Bone marrow (tissue), 2 donors: ENCODE measurements at places on chromosomes 7 and 10.

- no peak for DNase-seq
Observed at GRCh38 chr10:74892839-74893238, 66.4 kb downstream of the KAT6B start.

DNA sequence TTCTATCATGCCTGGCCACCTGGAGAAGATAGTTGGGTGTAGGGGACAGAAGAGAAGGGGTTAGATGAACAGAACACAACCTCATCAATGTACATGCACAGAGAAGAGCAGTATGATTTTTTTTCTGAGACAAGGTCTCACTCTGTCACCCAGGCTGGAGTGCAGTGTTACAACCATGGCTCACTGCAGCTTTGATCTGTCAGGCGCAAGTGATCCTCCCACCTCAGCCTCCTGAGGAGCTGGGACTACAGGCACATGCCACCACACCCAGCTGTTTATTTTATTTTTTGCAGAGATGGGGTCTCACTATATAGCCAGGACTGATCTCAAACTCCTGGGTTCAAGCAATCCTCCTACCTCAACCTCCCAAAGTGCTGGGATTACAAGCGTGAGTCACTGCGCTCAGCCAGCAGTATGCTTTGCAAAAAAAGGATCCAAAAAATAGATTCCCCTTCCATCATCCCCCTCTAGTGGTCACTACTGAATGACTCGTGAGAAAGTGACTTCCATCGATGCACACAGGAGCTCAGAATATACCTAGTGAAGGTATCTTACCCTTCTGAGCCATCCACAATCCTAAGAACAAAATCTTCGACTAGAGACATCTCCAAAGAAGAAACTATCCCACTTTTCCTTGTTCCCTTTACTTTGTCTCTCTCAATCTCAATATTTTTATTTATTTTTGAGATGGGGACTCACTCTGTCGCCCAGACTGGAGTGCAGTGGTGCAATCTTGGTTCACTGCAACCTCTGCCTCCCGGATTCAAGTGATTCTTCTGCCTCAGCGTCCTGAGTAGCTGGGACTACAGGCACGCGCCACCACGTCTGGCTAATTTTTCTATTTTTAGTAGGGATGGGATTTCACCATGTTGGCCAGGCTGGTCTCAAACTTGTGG is 21.0 kb downstream of the ZCWPW1 start:
- peak; percentile 69 for DNase-seq

DNA sequence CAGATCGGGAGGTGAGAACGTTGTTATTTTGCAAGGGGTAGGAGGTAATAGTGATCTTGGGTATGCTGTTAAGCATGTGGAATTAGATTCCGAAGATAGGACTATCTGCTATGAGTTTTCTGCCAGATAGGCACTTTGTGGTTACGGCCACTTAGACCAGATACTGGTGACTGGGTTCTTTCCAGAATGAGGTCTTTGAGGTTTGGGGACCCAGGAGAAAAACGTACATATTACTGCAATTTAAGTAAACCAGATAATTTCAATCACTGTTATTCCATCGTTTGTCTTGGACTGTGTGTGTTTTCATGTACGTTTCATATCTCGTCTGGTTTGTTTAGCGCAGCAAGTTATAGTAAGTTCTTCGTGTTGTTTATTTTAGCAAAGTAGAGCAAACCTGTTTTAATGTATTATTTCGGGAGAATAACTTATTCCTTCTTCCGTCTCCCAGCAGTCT is 312 bp downstream of the ARL4A start:
- no peak for DNase-seq

GRCh38 chr10:119362122-119362521 is 154.8 kb downstream of the GRK5 start:
- no peak for DNase-seq

DNA sequence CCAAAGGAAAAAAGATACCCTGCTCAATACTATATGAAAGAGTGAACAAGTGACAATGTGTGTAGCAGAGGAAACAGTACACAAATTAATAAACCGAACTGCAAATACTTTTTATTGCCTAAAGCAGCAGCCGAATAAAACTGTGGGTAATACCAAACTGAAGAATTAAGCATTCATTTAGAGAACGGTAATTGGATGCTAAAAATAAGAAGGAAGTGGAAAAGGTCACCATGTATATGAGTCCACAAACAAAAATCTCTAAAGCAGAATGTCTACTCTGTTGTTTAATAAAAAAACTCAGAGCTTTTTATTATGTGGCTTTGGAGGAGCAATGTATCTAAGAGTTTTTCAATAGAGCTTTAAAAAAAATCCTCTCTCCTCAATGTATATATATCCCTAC is 87.9 kb downstream of the ETV1 start:
- DNase-seq, result no peak

GRCh38 chr7:50565559-50565916 is 333 bp upstream of the DDC start:
- DNase-seq, result no peak

DNA sequence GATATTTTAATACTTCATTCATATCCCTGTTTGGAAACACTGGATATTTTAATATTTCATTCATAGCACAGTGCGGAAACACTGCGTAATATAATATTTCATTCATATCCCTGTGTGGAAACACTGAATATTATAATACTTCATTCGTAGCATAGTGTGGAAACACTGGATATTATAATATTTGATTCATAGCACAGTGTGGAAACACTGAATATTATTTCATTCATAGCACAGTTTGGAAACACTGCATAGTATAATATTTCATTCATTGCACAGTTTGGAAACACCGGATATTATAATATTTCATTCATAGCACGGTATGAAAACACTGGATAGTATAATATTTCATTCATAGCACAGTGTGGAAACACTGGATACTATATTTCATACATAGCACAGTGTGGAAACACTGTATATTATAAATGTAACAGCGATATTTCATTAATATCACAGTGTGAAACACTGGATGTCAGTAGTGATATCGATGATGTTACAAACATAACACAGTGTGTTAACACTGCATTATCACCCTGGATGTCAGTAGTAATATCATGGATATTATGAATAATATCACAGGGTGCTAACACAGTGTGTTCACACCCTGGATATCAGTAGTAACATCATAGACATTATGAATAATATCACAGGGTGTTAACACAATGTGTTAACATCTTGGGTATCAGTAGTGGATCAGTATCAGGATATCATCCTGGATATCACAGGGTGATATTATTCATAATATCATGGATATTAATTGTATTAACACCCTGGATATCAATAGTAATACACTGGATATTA is 2.9 kb upstream of the TMEM225B start:
- no peak for DNase-seq

- no peak for DNase-seq
Observed at GRCh38 chr10:17067376-17068264, 62.0 kb downstream of the CUBN start.

DNA sequence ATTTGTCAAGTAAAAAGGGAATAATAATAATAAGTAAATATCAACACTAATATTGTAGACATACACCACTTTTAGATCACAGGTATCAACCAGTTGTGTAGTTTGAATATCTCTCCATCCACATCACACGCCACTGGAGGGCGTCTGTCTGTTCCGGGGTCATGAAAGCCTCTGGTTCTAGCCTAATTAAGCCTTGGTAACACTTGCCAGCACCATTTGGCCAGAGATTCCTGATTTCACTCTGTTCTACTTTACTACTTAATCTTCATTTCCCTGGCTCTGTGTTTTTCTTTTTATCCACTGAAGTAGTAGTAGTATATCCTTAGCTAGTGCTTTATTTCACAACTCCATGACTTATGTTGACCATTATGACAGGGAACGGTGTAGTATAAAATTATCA is 285.6 kb upstream of the POM121L12 start:
- no peak for DNase-seq

DNA sequence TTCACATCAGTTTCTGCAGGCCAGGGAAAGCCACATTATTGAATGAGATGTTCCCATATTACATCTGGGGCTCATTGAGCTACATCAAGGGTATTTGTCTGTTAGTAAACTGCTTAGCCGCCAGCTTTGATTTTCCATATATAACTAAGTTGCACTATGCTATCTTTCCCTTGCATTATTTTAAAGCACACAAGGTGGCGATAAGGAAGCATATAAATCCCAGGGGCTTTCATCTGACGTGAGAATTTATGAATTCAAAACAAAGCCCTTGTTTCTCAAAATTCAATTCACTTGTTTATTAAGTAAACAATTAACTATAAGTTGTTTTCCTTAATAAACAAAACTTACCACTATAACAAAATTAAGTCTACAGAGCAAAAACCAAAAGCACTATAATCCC is 334.1 kb upstream of the TPK1 start:
- no peak for DNase-seq

GRCh38 chr7:132859199-132859598 is 222.7 kb downstream of the CHCHD3 start:
- no peak for DNase-seq

DNA sequence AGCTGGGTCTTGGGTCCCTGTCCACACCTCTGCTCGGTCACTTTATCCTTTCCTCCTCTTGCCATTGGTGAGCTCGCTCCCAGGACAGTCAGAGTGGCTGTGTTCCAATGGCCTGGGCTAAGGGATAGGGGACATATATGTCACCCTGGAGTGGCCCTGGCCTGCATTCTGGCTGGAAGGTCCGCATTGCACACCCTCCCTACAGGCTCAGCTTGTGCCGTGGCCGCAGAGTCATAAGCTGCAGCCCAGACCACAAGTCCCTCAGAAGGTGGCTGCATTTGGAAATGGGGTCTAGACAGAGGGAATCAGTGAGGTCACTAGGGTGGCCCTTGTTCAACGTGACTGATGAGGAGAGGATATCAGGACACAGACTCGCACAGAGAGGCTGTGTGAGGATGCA is 363.8 kb upstream of the SHH start:
- no peak for DNase-seq

- DNase-seq, result no peak
Observed at GRCh38 chr7:38934051-38934450, 25.1 kb upstream of the VPS41 start.

GRCh38 chr10:8262317-8262716 is 207.8 kb downstream of the GATA3 start:
- DNase-seq, result no peak

DNA sequence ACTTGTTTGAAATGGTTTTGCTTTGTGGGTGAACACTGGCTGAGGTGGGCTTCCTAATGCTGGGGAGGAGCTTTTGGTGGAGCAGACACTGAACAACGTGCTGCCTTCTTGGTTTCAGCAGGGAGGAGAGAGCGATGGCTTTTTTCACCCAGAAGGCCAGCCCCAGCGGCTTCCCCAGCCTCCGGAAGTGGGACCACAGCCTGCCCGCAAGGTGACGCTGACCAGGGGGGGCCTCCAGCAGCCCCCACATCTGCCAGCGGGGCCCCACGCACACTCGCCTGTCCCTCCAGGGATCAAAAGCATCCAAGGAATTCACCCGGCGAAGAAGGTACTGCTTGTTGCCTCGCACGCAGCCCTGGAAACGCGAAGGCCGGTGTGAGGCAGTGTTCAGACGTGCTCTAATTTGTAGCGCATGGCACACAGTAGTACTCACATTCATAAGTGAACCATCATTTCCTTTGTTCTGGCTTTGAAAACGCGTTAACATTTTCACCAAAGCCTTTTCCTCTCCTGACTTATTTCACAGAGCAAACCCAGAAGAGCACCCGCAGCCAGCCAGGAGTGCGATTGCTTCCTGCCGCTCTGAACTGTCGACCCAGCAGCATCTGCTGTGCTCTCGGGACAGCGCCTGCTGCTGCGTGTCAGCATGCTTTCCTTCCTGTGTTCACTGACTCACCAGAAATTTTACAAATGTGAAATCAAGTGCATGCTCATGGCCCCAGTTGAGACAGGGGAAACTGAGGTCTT is 48.4 kb downstream of the SHH start:
- DNase-seq, result peak; percentile 91

DNA sequence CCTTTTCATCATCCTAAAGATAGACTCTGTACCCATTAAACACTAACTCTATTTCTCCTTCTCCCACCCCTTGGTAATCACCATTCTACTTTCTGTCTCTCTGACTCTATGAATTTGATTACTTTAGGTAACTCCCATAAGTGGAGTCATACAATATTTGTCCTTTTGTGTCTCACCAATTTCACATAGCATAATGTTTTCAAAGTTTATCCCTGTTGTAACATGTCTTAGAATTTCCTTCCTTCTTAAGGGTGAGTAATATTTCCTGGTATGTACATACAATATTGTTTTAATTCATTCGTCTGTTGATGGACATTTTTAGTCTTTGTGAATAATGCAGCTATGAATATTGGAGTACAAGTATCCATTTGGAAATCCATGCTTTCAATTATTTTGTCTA is 50.9 kb upstream of the CDCA7L start:
- no peak for DNase-seq

- DNase-seq, result no peak
Observed at GRCh38 chr7:36314491-36314890, 75.2 kb upstream of the ANLN start.

GRCh38 chr7:29277436-29278215 is 83.1 kb downstream of the CHN2 start:
- DNase-seq, result no peak

DNA sequence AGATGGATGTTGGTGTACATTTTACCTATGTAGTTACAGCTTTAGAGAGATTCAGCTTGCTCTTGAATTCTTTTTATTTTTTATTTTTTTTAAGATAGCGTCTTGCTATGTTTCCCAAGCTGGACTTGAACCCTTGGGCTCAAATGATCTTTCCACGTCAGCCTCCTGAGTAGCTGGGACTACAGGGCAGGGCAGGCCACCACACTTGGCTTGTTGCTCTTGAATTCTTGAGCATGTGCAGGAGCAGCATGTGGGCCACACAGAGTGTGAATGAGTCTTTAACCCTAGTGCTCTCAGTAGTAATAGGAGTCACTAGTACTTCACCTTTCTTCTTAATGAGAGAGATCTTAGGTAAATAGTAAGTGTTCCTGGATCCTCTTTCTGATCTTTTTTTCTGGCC is 26.7 kb upstream of the CYCS start:
- no peak for DNase-seq

DNA sequence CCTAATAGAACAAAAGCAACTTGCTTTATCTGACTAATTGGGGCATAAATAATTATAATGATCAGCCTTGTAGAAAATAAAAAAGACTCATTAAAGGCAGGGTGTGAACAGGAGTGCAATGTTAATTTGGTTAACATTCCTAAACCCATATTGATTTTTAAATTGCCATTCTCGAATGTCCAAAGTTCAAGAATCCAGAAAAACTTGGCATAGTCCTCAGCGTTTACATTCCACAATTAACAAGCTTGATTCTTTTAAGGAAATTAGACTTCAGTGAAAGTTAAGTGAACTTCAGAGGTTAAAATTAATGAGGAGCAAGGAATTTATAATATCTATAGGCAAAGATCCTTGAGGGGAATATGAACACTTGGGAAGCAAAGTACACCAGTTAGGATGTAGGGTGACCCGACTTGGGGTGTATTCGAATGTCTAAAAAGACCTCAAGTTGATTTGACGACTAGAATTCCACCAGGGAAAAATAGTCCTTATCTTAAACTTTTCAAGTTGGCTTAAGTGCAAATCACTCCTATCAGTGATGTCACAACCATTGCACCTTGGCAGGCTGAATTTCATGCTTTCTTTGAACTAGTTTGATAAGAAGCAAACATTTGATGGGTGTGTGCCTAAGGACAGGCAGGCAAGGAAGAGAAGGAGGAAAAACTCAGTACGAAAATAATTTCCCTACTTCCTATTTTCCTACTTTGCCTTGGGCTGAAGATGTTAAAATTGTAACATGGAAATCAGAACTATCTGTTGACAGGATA is 830.4 kb upstream of the COBL start:
- DNase-seq, result no peak

GRCh38 chr7:36728143-36728542 is 3.8 kb upstream of the AOAH start:
- DNase-seq, result no peak
